Activated naive CD8-positive, alpha-beta T cell treated with anti-CD3 and anti-CD28 coated beads for 36 hours (primary cell): ENCODE measurements at places on chromosomes 6 and 20.
A peak's percentile ranks its signal among the peaks of the same experiment; 100 is the strongest.

DNA sequence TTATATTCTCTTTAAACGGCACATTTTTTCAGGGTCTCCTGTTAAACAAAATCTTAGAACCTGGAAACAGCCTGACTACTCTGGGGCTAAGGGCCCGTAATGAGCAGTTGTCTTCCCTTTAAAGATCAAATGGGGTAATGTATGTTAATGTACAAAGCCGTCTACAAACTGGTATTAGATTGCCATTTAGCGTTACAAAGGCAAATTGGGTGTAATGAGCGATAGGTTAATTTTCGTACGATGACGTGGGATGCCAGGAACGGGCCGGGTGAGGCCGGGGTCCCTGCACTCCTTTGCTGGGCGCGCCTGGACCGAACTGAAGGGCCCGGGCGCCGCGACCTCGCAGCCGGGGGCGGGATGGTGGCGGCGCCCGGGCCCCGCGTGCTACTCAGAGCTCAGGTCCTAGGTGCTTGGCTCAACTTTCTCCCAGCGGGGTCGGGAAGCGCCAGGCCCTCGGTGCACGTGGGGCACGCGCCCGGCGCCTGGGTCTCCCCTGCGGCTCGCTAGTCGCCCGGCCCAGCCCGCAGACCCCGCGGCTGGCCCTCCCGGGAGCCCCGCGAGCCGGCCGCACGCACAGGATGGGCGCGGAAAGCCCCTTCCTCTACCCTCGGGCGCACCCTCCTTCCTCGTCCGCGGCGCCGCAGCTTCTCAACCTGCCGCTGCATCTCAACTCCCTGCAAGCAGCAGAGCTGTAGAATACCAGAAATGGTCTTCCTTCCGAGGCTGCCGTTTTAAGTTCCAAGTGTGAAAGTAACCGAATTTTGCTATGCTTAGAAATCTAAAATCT lies 5.9 kb downstream of the NKX2-4 start:
- DNase-seq, result peak; percentile 9

- no peak for DNase-seq
Measured at GRCh38 chr6:75157336-75157735, 48.5 kb downstream of the COL12A1 start.

- DNase-seq, result no peak
Measured at GRCh38 chr6:132789396-132789776, 9.1 kb downstream of the SLC18B1 start.

GRCh38 chr6:87483929-87484328 lies 11.2 kb downstream of the SLC35A1 start:
- DNase-seq, result no peak

- no peak for DNase-seq
Measured at GRCh38 chr6:152680879-152681517, 16.7 kb upstream of the MYCT1 start.

GRCh38 chr6:144582939-144583613 lies 297.9 kb downstream of the UTRN start:
- peak; percentile 52 for DNase-seq

DNA sequence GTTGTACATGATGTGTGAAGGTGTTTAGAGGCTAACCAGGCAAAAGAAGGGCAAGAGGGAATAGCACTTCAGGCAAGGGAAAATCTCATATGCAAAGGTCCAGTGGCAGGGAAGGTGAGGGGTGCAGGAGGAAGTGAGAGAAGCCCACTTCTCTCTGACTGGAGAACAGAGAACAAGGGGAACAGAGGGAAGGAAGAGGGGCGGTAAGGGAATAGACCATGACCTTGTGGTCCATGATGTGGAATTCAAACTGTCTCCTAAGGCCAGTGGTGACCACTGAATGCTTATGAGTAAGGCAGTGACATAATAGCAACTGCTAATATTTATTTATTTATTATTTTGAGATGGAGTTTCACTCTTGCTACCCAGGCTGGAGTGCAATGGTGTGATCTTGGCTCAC lies 20.6 kb upstream of the SLC9A8 start:
- no peak for DNase-seq

- no peak for DNase-seq
Measured at GRCh38 chr6:3501826-3502500, 45.1 kb upstream of the SLC22A23 start.

GRCh38 chr6:140319209-140319608 lies 944.8 kb upstream of the CITED2 start:
- DNase-seq, result no peak

DNA sequence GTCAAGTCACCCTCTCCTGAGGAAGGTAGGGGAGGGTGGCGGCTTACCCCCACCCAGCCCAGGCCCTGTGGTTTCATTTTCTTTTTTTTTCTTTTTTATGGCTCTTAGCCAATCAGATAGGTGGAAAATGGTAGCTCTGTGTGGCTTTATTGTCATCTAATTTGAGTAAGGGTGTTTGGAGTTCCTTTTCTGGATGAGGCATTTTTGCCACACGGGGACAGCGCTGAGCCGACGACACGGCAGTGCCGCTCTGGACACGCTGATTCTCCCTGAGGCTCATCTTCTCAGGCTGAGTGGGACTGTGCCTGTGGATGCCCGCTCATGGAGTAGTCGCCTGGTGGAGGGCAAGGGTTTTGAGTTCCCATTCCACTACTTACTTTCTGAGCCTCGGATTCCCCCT lies 37.6 kb upstream of the ANGPT4 start:
- DNase-seq, result no peak

GRCh38 chr20:32018269-32019155 lies 8.3 kb downstream of the CCM2L start:
- peak; percentile 42 for DNase-seq

DNA sequence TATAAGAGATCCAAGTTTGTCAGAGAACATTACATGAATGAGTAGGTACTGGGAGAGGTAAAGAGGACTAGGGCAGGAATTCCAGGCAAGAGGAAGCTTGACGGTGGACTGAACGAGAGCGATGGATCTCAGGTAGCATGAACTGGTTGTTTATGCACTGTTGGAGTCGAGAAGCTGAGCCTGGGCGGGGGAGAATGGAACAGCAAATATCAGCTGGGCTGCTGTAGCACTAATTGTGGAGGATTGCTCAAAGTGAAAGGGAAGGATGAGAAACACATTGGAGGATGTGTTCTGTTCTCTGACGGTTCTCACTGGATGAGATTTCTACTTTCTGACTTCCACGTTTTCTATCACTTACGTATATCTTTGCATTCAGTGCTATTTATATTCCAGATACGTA lies 164.2 kb downstream of the PHF3 start:
- DNase-seq, result no peak

GRCh38 chr6:170450916-170451761 lies 102.0 kb downstream of the PSMB1 start:
- no peak for DNase-seq

- no peak for DNase-seq
Measured at GRCh38 chr6:23145781-23146180, 576.4 kb downstream of the HDGFL1 start.

DNA sequence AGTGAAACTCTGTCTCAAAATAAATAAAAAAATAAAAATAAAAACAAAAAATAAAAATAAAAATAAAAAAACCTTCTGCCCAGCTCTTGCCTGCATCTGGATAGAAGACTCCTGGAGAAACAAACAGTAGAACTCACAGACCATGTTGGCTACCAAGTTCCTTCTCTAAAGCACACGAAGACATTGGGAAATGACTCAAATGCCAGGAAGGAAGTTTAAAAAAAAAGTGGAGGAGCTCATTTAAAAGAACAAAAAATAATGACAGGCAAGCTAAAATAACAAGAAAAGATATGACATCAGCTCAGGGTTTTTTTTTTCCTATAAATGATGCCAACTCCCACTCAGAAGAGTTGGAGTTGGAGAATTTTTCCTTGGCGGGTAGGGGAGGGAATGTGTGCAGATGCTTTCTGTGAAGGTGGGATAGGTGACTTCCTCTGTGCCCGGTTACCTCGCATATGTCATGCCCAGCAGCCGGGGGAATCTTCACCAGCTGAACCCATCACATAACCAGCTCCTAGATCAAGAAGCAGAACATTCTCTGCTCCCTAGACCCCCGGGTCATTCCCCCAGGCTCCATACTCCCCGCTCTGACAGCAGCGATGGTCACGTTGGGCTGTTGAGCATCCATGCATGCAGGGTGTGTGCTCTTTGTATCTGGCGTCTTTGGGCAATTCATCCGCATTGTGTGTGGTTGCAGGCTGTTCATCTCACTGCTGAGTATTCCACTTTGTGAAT lies 17.3 kb upstream of the CD93 start:
- DNase-seq, result no peak

GRCh38 chr6:136225496-136225895 lies 24.6 kb downstream of the MTFR2 start:
- peak; percentile 12 for DNase-seq

GRCh38 chr6:27755768-27756167 lies 156.4 kb downstream of the OR2B2 start:
- DNase-seq, result no peak

- peak; percentile 39 for DNase-seq
Measured at GRCh38 chr6:31771992-31772358, 5.2 kb downstream of the VWA7 start.

- no peak for DNase-seq
Measured at GRCh38 chr6:96460052-96460700, 61.4 kb upstream of the UFL1 start.

- no peak for DNase-seq
Measured at GRCh38 chr6:13113981-13114593, 214.2 kb downstream of the TBC1D7 start.

DNA sequence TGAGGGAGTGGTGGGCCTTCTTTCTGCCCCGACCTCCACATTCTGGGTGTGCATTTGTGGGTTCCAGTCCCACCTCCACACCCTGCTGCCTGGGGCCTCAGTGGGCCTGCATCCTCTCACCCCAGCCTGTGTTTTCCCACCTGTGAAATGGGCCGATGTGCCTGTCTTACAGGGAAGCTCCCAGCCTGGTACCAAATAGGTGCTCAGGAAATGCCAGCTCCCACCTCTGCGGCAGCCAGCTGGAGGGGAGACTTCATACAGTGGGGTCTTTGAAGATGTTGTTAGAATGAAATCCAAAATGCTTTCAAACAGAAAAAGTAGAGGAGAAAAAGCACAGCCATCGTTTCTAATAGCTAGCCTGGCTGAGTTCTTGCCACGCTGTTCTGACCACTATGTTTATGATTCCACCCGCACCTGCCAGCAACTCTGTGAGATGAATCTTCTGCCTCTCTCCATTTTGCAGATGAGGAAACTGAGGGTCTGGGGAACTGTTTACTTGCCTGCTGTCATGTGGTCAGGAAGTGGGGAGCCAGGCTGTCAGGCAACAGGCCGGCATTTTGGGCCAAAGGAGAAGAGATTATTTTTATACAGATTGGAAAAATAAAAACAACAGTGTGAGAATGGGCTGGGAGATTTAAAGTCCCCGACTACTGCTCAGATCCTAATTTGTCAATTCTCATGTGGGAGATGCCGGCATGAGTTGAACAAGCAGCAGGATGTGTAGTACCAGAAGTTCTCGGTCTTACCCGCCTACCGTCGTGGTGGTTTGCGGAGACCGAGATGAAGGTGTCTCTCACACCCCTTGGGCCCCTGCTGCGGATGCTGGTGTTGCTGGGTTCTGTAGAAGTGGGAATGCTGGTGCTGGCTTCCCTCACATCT lies 4.6 kb downstream of the TMEM181 start:
- DNase-seq, result no peak

GRCh38 chr20:10209091-10209490 lies 9.5 kb upstream of the SNAP25 start:
- no peak for DNase-seq

GRCh38 chr6:37021356-37022129 lies 16.1 kb downstream of the FGD2 start:
- peak; percentile 60 for DNase-seq

DNA sequence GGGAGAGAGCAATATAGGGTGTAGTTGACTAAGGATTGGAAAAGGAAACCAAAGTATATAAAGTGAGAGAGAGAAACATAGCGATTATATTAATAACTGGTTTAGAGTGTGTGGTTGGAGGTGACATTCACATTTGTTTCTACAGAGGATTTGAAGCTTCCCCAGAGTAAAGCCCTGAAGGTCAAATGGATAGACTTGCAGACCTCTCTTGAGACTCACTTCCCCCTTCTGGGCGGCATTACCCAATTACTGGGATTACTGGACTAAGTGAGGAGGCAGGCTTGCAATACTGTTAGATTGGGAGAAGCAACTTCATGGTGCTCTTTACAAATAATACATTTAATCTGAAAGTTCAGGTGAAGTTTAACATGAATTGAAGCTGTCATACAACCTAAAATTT lies 10.7 kb downstream of the FIG4 start:
- no peak for DNase-seq

DNA sequence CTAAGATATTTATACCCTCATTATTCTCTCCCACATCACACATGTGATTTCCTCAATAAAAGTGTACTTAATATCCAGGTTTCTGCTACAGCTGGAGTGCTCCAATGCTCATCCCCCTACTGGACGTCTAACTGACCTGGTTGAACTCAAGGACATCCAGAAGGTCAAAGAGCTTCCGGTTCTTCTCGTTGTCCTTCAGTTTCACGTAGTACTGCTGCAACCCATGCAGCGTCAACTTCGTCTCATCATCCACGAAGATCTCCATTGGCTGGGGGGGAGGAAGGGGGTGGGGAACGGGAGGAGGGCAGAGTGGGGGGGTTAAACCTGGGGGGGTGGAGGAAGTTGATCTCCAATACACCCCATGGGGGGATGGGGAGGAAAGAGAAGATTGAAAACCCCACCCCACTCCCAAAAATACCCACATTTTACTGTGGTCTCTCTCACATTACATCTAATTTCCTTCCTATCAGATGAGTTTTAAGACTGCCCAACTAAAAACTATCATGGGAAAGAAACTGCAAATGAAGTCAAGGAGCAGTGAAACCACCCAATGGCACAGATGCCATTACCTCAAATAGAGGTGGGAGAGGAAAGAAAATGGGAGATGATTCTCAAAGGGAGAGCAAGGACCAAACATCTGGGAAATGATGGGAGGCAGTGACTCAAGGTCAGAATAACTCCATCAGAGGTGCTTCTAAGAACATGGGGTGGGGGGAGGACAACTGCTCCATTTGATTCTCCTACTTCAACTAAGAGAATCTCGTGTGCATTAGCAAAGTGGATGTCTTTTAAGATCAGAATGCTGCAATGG lies 4.1 kb downstream of the MCCD1 start:
- DNase-seq, result no peak

DNA sequence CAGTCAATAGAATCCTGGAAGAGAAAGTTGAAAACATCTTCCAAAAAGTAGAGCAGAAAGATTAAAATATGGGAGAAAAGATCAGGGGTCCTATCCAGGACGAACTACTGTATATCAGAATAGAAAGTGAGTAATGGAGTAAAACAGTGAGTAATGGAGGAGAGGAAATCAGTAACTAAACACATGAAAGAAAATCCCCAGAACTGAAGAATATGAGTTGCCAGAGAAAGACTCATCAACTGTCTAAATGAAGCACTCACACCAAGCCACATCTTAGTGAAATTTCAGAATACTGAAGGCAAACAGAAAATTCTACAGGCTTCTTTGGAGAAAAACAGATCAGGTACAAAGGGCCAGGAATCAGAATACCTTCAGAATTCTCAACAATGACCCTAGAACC lies 14.9 kb downstream of the IL17A start:
- DNase-seq, result no peak

DNA sequence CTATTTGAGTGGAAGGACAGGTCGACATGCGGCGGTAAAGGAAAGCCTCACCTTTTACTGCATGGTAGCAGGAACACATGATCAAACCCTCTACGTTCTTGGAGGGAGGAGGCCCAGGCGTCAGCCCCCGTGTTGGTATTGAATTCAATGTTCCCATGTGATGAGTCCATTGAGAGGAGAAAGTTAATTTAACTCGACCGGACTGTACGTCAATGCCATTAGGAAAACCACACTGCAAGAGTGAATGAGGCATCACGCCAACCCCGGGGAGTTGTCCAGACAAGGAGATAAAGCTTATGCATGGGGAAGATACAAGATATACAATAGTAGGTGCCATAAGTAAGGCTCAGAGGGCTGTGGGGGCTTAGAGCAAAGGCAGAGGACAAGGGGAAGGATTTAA lies 213.9 kb upstream of the ECI2 start:
- DNase-seq, result no peak
